ENCODE measurements at places on chromosomes 12 and 14. TPM values are rescaled to one million over a fixed set of nuclear protein-coding genes. Genes with fewer than 3 reads are reported as not detected.
A peak's percentile ranks its signal among the peaks of the same experiment; 100 is the strongest.

DNA sequence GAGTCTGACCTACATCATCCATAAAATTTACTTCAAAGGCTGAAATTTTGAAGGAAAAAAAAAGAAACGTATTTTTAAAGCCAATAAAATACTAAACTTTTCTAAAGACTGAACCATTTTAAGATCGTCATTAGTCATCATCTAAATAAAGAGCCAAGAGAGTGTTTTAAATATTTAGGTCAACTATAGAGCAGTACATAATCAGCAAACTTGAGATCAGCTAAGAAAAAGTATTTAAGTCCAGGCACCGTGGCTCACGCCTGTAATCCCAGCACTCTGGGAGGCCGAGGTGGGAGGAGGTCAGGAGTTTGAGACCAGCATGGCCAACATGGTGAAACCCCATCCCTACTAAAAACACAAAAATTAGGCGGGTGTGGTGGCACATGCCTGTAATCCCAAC, 35.5 kb downstream of the HECTD1 start:
- peak; percentile 61 for DNase-seq

DNA sequence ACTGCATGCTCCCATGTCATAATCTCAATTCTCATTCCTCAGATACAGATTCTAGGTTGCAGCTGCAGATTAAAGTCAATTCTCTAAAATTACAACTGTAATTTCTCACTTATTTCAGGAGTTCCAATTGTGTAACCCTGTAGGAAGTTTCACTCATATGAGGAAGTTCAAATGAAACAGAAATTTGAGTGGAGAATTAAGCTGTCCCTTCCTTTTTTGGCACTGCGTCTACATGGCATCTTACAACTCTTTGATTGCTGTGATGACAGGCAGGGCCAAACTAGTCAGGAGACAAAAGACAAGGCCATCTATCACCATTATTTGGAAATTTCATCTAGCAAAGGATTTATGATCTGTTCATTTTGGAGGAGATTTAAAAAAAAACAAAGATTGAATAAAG, 13.3 kb upstream of the GRIP1 start:
- no peak for DNase-seq

DNA sequence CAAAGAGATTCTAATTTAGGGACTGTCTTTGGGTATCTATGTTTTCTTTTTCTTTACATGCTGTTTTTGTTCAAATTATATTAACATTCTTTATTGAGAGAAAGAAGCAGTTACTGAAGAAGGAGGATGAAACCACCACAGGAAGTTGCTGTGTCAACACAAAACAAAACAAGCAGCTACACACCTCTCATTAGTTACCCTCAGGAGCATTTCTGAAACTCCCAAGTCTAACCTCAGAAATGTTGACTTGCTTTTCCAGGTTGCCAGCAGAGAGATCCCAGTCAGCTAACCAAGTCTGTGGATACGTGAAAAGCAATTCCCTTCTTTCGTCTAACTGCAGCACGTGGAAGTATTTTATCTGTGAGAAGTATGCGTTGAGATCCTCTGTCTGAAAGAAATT, 33.5 kb downstream of the CLEC1A start:
- DNase-seq = no peak

GRCh38 chr14:74160763-74161162, 76.0 kb downstream of the LIN52 start:
- DNase-seq = no peak

DNA sequence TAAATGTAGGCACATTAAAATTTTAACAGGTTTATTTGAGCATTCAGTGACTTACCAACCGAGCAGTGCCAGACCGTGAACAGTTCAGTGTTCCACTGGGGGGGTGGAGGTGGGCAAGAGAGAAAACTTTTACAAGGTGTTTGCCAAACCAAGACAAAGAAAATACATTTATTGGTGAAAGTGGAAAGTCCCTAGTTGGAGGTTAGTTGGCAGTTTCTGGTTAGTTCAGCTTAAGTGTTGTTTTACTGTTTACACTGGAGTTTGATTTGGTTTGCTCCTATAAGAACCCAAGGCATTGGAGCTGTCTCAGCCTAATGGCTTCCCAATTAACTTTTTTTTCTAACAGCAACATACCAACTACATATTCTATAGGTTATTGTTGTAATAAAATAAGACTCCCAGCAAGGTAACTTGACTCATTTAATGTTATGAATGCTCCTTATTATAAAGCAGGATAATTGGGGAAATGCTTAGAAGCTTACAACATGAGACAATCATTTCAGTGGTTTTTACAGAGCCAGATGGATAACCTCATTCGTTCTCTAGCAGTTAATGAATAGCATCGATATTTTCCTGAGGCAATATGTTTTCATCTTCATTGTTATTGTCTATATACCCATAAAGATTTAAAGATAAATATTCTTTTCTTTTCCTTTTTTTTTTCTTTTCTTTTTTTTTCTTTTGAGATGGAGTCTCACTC, 115.8 kb downstream of the ETNK1 start:
- DNase-seq = no peak

DNA sequence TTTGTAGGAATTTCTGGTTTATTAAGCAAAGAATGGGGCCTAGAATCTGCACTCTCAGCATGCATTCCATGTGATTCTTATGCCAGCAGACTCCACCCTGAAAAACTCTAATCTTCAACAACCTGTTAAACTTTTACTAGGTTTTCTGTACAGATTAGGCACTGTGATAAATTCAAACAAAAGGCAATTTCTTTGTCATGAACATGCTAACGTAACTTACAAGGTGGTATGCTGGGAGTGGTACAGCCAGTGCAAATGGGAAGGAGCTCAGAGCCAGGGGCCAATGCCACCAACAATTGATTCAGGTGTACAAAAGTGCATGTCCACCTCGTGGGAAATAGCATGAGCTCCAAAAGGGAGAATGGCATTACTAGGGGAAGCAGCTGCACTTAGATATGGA, 83.0 kb downstream of the PPFIBP1 start:
- DNase-seq = no peak

DNA sequence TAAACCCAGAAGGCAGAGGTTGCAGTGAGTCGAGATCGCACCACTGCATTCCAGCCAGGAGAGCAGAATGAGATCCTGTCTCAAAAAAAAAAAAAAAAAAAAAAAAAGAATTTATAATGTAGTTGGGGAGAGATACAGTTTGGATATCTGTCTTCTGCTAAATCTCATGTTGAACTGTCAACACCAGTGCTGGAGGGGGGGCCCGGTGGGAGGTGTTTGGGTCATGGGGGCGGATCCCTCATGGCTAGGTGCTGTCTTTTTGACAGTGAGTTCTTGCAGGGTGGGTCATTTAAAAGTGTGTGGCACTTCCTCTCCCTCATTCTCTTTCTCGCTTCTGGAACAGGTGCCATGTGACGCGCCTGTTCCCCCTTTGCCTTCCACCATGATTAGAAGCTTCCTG, 32.8 kb downstream of the CLIP1 start:
- no peak for DNase-seq

GRCh38 chr12:5456906-5457305, 25.0 kb downstream of the NTF3 start:
- peak; percentile 82 for DNase-seq

- DNase-seq = no peak
These were observed 44.3 kb upstream of the BDKRB2 start for GRCh38 chr14:96160076-96160912.

DNA sequence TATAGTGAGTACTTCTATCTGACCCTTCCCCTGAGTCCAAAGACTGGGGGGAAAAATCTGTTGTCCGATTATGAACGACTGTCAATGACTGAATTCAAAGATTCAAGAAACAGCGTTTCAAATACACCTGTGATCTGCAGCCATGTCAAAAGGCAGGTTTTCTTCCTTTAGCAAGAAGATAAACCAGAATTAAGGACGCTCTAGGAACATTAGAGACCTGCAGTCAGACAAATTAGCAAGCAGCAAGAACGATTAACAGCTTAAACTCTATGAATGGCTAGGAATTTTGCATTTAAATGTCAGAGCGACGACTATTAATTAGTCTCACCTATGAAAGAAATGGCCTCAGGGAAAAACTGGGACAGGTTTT, 2.1 kb downstream of the DUSP6 start:
- DNase-seq = no peak

DNA sequence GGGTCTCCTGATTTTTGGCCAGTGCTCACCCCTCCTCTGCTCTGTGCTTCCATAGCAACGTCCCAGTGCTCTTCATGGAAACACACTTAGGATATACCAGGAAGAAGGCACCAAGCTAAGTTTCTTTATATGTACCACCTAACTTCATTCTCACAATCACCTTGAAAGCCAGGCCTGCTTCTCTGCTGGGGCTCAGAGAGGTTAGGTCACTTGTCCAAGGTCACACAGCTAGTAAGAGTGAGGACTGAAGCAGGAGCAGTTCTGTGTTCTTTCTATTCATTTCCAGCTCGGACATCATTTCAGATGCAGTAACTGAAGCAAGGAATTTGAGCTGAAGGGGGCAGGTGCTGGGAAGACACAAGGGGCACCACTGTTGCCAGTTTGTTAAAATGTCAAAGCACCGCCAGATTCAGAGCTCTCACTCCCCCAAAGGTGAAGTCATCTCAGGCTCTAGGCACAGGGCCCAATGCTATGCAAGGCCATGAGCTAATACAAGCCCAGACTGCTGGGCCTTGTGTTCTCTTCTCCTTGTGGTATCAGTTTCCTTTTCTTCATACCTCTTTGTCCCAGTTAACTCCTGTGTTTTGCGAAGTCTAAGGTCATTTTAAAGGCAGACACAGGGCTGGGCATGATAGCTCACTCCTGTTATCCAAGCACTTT, 19.7 kb upstream of the YY1 start:
- peak; percentile 46 for DNase-seq

DNA sequence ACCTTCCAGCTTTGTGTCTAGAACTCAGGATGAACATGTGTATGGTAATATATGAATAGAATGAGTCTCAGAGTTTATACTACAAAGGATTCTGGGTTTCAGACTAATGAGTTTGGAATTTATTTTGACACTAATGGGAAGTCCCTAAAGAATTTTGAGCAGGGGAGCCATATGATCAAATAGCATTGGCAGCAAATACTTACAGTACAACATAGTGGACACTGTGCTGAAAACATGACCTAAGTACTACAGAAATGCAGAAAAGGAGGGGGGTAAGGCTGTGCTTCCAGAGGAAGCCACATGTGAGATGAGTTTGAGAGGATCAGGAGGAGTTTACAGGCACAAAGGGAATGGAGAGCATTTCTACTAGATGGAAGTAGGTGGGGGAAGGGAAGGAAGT, 225.8 kb downstream of the C12orf42 start:
- DNase-seq = peak; percentile 1

DNA sequence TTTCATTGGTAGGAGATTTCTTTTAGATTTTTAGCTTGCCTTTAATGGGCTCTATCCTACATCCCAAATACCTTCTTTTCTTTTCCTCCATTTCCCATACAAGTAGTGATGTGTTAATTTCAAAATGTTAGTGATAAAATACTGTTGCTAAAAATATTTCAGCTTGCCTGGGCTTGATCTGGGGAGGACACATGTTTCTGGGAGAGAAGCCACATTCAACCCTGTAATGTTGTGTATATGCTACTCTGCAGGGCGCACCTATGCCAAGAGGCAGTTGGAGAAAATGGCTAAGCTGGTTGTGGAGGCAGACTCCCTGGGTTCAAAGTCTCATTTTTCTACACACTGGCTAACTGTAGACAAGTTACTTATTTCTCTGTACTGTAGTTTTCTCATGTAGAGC, 26.3 kb downstream of the FLRT2 start:
- DNase-seq = no peak

GRCh38 chr14:74917646-74918081, 5.4 kb downstream of the RPS6KL1 start:
- DNase-seq = no peak

- DNase-seq = peak; percentile 72
These were observed 5.8 kb downstream of the CCNB1IP1 start for GRCh38 chr14:20327005-20327869.

DNA sequence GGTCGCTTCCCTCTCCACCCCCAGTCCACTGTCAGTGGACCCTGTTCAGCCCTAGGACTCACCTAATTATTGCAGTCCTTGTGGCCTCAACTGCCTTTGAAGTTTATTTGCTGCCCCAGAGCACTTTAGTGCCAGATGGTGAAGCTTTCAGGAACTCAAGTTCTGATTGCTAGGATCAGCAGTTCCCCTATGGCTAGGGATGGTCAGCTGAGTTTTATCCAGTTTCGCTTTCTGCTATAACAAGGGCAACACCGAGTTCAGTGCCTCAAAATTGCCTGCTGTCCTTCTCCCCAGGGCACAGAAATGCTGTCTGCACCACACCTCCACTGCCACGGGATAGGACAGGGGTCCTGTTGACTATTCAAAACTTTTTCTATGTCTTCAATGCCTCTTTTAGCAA, 295.0 kb downstream of the GPHN start:
- DNase-seq = no peak

DNA sequence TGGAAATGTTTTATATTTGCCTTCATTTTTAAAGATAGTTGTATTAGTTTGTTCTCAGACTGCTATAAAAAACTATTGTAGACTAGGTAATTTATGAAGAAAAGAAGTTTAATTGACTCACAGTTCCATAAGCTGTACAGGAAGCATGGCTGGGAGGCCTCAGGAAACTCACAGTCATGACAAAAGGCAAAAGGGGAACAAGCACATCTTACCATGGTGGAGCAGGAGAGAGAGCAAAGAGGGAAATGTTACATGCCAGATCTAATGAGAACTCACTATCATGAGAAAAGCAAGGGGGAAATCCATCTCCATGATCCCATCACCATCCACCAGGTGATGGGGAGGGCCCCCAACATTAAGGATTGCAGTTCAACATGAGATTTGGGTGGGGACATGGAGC, 35.5 kb upstream of the UNC79 start:
- no peak for DNase-seq

- DNase-seq = peak; percentile 80
These were observed 28.9 kb upstream of the MAPKAPK5 start for GRCh38 chr12:111812881-111813741.

DNA sequence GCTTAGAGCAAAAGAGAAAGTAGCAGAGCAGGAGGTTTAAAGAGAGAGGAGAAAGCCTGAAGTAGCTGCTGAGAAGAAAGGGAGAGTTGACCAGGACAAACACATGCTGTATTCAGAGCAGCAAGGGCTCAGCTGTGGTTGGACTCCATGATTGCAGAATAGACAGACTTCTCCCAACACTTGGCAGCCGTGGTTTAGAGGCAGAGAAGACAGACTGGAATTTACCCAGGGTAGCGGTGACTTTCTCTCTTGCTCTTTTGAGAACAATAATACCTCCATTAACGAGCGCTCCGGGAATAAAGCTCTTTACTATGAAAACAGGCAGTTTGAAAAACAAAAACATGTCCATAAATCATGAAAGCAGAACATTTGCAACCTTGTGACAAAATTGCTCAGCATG, 21.4 kb upstream of the IGF1 start:
- DNase-seq = no peak

DUSP16 gene
- polyA plus RNA-seq = 4.7 TPM

GARIN6 gene
- polyA plus RNA-seq = not detected

TAS2R31 gene
- 0.24 TPM for polyA plus RNA-seq

DBX2 gene
- not detected for polyA plus RNA-seq

TGFB3 gene
- 4.3 TPM for polyA plus RNA-seq

SLC5A8 gene
- not detected for polyA plus RNA-seq

GPR135 gene
- polyA plus RNA-seq = 1.9 TPM

ADCY4 gene
- polyA plus RNA-seq = not detected

NRXN3 gene
- 25.1 TPM for polyA plus RNA-seq

LGALS3 gene
- 200 TPM for polyA plus RNA-seq

ARHGAP9 gene
- 0.79 TPM for polyA plus RNA-seq

BDKRB2 gene
- 60.9 TPM for polyA plus RNA-seq

LTB4R2 gene
- polyA plus RNA-seq = 1.7 TPM
